ENCODE measurements at places on chromosomes 1 and 21.

GRCh38 chr1:99474350-99474893, 171.5 kb upstream of the PALMD start:
- no peak for DNase-seq

DNA sequence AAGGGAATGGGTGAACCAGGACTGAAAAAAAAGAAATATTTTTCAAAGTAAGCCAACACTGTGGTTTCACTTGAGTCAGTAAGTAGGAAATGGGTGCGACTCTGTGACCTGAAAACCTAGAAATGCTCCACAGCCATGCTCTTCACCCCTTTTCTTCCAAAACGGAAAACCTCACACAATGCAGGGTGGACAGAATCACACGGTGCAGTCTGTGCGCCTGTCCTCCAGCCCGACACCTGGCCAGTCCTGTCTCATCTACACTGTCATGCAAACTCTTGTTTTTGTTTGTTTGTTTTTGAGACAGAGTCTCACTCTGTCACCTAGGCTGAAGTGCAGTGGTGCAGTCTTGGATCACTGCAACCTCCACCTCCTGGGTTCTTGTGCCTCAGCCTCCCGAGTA, 53.3 kb downstream of the B3GALT5 start:
- no peak for DNase-seq

DNA sequence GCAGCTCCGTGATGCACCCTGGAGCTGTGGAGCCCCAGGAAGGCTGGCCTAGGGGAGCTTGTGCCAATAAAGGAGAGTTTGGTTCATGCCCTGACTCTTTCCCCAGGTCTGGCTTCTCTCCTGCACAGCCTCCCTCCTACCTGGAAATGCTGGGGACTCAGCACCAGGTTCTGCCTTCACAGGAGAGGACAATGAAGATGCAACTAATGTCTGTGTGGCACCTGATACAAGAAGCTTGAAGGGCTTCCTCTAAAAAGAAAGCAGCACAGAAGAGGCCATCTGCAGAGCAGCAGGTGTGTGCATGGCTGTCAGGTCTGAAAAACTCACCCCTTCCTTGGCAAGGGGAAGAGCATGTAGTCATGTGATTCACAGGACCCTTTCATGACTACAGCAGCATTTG, 43.7 kb upstream of the SLC44A3 start:
- no peak for DNase-seq

- peak; percentile 40 for DNase-seq
Measured at GRCh38 chr21:31282095-31282709, 61.9 kb downstream of the TIAM1 start.

GRCh38 chr1:246592695-246593094, 26.4 kb downstream of the CNST start:
- DNase-seq, result peak; percentile 93

- no peak for DNase-seq
Measured at GRCh38 chr1:2382621-2383361, 8.6 kb downstream of the MORN1 start.

DNA sequence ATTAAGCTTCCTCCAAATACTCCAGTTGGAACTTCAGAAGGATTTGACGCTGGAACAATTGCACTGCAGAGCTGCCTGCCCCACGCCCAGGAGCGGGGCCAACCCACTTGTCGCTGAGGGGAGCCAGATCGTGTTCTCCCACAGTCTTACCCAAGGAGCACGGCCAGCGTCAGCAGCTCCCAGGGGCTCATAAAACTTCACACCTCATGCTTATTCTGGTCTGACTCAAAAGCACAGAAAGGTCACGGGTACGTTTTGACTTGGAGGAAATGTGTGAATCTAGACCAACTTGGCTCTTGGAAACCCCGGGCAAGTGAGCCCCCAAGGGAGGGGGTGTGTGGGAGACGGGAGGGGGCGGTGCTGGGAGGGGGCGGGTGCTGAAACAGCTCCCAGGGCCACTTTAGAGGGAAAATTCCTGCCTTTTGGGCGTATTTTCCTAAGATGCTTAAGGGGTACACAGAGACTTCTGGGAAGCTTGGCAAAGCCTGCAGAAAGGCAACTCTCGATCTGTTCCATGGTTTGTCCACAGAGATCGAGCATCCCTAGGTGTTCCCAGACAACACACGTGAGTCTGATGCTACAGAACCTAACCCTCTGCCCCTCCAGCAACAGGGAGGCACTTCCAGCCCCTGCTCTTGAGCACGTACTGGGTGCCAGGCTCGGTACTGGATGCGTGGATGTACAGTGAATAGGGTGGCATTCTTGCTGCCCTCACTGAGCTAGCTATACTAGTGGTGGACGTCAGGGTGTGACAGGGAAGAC, 98.9 kb downstream of the DHRS3 start:
- DNase-seq, result peak; percentile 81

DNA sequence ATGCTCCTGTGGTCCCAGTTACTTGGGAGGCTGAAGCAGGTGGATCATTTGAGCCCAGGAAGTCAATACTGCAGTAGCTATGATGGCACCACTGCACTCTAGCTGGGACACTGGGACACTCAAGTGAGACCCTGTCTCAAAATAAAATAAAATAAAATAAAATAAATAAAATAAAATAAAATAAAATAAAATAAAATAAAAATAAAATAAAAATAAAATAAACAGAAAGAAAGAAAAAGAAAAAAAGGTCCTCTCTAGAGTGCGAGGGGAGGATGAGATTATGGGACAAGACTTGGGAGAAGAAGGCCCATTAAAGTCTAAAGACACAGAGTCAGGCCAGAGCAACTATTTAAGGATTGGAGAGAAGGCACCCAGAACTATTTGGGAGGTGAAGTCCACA, 172.5 kb downstream of the IER5 start:
- no peak for DNase-seq

- no peak for DNase-seq
Measured at GRCh38 chr1:175842550-175842949, 99.2 kb upstream of the TNR start.

- DNase-seq, result no peak
Measured at GRCh38 chr1:197438010-197438790, 170.1 kb downstream of the CRB1 start.

DNA sequence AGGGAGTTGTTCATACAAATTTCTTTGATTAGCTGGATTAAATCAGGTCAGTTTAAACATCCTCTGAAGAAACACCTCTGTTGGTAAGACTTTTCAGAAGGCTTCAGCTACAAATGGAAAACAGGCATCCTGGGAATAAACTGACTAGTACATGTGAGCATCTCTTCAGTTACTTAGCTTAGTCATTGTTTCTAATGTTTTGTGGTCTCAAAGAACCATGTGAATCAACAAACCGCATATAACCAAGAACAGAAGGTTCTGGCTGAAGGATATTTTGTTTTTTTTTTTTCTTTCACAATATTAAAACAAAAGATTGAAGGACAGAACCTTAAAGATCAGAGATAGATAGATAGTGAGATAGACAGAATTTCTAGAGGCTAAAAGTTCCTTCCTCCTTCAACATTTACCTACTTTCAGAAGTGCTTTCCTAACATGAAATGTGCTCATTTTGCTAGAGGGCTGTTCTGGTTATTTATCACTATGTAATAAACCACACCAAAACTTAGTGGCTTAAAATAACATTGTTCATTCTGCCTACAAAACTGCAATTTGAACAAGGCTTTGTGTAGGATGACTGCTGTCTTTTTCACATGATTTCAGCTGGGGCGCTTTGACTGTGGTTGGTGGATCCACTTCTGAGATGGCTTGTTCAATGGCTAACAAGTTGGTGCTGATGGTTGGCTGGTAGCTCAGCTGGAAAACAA, 119.8 kb upstream of the PTGFR start:
- DNase-seq, result peak; percentile 54

DNA sequence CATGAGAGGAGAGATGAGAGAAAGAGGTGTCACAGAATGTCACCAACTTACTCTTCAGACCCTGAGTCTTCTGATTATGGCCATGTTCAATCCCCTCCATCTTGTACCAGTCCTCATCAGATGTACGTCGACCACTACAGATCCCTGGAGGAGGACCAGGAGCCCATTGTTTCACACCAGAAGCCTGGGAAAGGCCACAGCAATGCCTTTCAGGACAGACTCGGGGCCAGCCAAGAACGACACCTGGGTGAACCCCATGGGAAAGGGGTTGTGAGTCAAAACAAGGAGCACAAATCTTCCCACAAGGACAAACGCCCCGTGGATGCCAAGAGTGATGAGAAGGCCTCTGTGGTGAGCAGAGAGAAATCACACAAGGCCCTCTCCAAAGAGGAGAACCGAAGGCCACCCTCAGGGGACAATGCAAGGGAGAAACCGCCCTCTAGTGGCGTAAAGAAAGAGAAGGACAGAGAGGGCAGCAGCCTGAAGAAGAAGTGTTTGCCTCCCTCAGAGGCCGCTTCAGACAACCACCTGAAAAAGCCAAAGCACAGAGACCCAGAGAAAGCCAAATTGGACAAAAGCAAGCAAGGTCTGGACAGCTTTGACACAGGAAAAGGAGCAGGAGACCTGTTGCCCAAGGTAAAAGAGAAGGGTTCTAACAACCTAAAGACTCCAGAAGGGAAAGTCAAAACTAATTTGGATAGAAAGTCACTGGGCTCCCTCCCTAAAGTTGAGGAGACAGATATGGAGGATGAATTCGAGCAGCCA, 8.0 kb downstream of the ELOA start:
- DNase-seq, result peak; percentile 20

DNA sequence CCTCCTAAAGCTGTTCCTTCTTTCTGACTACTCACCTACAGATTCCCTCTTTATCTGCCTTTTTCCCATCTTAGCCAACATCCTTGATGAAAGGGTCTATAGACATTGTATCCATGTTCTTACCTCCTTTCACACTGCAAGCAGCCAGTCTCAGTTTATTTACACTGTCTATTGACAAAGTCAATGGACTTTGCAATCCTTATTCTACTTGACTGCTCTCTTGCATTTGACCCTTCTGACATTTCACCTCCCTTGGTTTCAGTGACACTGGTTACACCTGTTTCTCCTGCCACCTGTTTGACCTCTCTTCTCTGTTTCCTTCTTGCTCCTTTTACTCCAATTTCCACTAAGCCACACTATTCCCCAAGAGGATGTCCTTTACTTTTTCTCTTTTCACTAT, 224.0 kb upstream of the SNX7 start:
- DNase-seq, result no peak

DNA sequence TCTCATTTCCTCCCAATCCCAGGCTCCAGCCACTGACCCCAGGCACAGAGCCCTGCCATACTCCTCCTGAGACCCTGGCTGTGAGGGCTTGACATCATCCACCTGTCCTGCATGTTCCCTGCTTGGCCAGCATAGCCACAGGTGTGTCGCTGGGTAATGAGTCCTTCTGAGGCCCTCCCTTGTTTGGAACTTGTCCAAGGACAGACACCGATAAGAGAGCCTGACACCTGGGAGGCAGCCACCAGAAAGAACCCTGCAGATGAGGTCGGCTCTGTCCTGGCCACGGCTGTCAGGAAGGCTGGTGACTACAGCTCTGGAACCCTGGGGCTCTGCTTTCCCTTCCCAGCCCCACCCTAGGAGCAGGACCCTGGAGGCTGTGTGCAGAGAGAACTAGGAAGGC, 34.6 kb downstream of the TMEM63A start:
- no peak for DNase-seq

GRCh38 chr21:45309987-45310381, 22.3 kb upstream of the POFUT2 start:
- DNase-seq, result no peak

DNA sequence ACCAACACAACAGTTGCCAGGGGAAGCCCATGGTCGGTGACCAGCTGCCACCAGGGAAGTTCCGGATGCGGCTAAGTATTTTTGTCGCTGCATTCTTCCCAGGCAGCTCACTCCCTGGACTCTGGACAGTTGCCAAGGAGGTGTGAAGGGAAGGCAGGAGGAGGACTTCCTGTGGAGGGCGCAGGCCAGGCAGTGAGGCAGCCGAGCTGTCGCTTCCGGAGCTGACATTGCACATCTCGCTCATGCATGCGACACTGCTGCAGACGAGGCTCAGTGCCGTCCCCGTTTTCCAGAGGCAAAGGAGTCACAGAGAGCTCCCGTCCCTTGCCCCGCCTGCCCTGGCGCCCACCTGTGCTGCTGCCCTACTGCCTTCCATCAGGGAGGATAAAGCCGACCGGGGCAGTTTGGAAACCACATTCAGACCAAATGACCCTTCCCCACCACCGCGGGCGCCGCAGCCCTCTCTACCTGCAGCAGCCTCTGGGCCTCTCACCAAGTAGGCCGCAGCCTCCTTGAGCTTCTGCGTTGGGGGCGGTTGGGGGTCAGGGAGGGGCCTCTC, 81.4 kb downstream of the NENF start:
- no peak for DNase-seq

Measured in GM04504 (cell line).